HFFc6 (cell line): ENCODE measurements at places on chromosomes 5 and 9.

- peak; percentile 30 for DNase-seq
These were observed 2.9 kb downstream of the WDR38 start for GRCh38 chr9:124855944-124856765.

- DNase-seq, result no peak
These were observed 451.2 kb upstream of the TLE4 start for GRCh38 chr9:79120533-79120932.

DNA sequence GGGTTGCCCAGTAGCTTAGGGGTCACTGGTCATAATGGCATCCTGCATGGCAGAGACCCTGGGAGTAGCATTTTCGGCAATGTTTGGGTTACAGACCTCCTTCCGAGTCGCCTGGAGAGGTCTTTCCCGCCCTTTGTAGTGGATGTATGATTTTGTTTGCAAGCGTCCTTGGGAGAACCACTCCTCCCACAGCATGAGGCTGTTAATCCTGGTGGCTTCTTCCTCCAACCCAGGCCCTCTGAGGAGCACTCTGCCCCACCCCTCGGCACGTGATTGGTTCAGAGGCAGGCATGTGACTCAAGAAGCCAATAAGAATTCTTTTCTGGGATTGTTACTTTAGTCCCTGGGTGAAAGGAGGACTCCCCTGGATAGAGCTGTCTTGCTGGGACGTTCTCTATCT lies 30.2 kb upstream of the GRHPR start:
- no peak for DNase-seq

DNA sequence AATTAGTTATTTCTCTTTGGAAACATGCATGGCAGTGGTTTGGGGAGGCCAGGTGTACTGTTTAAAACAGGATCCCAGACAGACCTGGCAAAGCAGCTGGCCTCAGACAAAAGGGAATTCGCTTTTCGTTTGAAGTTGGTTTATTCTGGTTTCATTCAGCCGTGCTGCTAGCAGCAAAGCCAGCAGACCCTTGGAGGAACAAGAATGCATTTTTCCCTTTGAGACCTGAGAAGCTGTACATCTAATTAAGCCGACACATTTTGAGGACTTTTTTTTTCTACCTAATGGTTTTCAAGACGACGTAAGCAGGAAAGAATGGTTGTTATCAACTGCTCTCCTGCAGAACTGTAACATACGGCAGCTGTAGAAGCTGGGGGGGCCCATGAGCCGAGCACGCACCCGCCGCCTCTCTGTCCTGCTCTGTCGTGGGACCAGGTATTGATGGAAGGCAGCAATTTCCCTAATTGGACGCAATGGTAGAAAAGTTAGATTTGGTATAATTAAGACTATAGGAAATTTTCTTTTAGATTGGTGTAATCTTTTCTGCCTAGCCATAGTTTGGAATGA lies 13.6 kb downstream of the PLEKHG4B start:
- DNase-seq, result no peak

- DNase-seq, result no peak
These were observed 66.4 kb downstream of the SLCO4C1 start for GRCh38 chr5:102229685-102230084.

GRCh38 chr5:179265514-179266290 lies 79.6 kb downstream of the ADAMTS2 start:
- DNase-seq, result peak; percentile 99

DNA sequence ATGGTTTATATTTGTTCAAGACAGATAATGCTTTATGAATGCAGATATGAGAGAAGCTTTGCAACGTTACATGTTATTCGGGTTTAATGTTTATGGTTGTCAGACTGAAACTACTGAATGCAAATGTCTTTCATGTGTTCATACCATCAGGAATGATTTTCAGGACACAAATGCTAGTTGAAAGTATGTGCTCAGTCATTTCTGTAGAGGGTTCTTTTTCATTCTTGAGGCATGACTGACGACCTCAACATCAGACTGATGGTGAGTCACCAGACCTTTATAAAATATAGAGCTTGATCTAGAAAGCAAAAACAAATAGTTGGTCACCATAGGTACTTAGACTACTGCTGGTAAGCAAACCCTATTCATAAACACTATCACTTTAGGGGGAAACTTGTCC lies 287.3 kb upstream of the NUDT12 start:
- DNase-seq, result peak; percentile 2

DNA sequence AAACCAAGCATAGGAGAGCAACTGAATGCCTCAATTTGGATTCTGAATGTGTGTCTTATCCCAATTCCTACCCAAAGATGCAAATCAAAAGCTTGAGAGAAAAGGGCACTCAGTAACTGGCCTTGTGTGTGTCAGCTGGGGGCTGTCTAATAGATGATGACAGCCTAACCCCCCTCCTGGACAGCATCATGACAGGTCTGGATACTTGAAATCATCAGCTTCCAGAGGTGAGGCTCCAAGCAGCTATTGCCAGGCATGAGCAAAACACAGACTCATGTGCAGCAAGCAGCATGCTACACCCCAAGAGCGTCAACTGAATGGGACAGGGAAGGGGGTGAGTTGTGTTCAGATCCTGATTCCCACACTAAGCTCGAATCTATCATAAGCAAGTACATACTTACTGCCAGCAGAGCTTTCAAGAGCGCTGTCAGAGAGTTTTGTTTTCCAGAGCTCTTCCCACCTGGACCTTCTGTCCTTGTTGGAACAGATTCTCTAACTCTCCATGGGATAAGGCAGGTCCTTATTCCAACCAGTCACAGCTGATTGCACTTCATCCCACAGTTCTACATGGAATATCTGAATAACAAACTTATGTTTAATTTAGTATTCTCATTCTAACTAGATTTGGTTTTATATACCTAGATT lies 467.5 kb downstream of the DTWD2 start:
- DNase-seq, result no peak

DNA sequence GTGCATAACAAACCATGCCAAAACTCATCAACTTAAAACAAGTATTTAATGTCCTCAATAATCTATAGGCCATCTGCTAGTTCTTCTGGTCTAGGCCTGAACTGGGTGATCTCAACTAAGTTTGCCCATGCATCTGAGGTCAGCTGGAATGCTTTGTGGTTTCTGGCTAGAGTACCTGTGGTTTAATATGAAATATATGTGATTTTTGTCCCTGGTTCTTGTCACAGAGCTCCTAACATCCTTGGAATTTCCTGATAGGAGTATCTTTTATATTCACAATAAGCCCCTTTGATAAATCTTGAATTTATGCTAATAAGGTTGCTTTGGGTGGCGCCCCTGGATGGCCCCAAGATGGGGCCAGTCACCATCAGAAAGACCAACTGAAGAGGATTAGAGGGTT lies 535.9 kb downstream of the DNAH5 start:
- no peak for DNase-seq

DNA sequence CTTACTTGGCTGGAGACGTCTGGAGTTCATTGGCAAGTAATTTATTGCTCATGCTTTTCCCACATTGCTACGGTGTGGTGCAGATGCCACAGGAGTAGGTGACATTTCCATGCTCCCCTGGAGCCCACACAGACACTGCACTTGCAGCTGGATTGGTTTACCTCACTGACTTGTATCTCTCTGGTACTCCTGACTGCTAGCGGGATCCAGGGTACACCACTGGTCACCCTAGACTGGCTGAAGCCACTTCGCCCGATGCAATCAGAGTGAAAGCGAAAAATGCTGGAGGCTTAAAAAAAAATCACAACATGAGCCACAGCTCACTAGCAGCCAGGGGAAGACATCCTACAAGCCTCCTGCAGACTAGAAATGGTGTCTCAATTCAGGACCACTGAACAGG lies 32.6 kb upstream of the SLIT3 start:
- no peak for DNase-seq

DNA sequence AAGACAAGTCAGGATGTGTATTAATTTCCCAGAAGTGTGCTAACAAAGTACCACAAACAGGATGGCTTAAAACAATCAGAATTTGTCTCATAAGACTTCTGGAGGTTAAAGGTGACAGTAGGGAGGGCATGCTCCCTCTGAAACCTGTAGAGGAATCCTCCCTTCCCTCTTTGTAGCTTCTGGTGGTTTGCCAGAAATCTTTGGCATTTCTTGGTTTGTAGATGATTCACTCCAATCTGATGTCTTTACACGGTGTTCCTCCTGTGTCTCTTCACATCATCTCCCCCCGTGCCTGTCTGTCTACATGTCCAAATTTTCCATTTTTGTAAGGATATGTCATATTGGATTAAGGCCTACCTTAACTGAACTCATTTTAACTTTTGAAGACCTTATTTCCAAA lies 471.5 kb downstream of the ZNF608 start:
- DNase-seq, result no peak

- peak; percentile 48 for DNase-seq
These were observed 45.7 kb downstream of the SLC46A2 start for GRCh38 chr9:112844771-112845542.
